ENCODE measurements at places on chromosomes 7 and 10.

DNA sequence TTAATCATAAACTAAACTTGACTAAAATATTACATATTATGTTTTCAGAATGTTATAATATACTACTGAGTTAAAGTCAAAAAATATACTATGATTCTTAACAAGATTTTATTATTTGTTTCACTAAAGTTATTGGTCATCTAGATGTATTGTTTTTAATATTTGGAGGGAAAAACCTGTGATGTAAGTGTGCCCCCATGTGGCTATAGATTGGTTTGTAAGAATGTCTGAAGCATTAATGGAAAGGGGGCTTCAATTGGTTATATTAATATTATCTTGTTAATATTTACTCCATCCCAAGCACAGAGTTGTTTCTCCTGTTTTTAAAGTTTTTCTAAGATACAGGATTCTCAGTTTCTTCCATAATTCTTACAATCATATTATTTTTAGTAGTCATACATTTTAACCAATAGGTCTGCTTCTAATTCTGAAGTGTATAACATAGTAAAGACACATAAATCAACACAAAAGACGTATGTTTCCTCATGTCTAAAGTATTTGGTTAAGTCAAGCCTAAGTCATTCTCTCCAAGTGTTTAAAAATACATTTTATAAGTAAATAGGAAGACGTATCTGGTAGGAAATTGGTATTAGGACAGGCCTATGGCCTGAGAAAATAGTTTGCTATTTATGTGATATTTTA lies 58.0 kb downstream of the GNAT3 start:
- no peak for DNase-seq

GRCh38 chr10:108788891-108789290 lies 1134.4 kb downstream of the XPNPEP1 start:
- DNase-seq, result no peak

GRCh38 chr7:36814311-36814710 lies 90.0 kb upstream of the AOAH start:
- no peak for DNase-seq

DNA sequence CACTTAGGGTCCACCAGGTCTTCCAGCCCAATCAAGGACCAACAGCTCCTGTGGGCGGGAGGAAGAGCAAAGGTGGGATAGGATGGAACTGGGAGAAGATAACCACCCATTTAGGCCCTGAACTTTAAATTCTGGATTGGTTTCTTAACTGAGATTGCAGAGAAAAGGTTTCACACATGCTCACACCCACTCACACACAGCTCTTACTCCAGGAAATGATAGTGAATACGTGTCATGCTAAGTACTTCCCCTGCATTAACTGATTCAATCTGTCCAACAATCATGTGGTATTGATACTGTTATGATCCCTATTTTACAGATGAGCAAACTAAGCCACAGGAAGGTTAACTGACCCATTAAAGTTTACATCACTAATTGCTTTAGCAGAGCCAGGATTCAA lies 4.6 kb upstream of the CYP3A4 start:
- no peak for DNase-seq

DNA sequence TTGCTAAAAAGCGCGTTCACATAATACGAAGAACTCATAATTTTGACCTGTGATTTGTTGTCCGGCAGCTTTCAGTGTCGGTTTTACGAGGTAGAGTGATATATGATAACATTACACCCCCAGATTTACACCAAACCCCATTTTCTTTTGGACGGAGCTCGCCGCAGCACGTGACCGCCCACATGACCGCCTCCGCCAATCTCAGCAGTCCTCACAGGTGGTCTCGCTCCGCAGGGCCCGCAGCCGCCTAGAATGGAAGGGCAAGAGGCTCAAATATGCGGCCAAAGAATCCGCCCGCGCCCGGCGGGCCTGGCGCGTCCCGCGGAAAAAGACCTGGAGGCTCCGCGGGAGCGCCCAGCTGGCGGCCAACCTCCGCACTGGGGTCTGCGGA lies at the start of gene HOXA7:
Gene HOXA7, minus strand, starts transcription at position 168 of the 391 bp plus-strand sequence. Its CDS starts 130 bp downstream, at position 38.
- no peak for DNase-seq

- DNase-seq, result peak; percentile 7
These were observed at the start of gene PTPRN2 for GRCh38 chr7:158587162-158588084. TSS of gene PTPRN2 (minus strand) at chr7:158587823.

GRCh38 chr10:94105226-94105625 lies 111.5 kb downstream of the PLCE1 start:
- no peak for DNase-seq

DNA sequence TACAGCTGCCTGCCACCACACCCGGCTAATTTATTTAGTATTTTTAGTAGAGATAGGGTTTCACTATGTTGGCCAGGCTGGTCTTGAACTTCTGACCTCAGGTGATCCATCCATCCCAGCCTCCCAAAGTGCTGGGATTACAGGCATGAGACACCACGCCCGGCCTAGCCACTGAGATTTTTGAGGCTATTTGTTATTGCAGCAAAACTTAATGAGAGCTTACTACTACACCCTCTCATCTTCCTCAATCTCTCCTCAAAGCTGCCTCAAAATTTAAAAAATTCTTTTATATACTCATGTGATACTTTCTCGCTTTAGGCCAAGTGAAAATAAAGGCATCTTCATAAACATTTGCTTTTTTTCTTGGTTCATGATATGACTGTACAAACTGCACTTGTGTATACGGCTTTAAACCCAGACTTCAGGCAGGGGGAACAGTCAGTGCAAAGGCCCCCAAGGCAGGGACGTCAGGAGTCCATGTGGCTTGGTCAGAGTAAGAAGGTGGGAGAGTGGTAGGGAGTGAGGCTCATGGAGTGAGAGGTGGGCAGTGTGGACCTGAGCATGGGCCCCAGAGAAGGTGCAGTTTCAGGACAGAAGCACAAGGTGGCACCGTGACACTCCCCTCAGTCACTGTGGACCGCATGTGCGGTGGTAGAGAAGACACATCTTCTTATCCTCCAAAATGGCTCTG lies 55.5 kb downstream of the SYPL1 start:
- peak; percentile 34 for DNase-seq

DNA sequence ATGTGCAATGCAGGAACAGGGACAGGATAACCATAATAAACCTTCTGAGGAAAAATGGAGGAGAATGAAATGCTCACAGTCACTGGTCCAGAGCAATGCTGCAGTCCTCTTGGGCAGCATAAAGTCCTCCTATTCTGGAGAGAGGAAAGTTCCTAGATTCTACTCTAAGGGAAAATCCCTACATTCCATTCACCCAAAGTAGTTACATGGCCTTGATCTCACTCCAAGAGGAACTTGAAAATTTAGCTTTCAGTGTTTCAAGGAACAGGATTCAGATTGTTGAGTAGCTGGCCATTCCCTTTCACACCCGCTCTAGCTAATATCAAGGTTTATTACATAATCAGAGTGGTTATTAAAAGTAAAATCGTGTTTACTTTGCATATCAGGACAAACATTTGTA lies 168.3 kb downstream of the CHRM2 start:
- DNase-seq, result no peak

DNA sequence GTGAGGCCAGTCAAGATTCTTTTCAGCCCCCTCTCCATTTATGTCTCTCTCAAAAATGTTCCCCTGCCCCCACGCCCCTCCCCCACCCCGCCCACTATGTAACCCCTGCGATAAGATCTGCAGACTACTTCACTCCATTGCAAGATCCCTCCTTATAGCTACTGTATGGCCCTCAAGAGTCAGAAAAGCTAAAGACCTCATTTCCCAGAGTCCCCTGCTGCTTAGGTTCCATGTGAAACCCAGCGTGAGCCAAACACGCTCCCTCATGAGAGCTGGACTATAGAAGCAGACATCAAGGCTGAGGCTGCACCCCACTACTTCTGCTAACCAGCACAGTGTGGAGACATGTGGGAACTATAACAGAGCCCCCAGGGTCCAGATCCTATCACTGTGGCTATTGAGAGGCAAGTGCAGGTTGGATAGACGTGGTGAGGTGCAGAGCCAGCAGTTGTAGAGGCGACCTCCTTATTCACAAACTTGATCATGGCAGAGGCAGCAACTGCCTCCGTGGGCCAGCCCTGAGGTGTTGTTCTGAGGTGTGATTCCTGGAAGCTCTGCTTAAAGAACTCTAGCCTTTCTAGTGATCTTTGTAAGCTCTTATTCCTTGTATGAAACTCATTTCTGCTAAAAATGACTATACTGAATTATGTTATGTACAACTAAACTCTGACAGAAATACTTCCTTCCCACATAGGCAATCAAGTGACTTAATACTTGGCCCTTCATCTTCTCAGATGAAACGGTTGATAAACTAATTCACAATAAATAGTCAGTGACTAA lies 117.0 kb upstream of the ARID5B start:
- no peak for DNase-seq

DNA sequence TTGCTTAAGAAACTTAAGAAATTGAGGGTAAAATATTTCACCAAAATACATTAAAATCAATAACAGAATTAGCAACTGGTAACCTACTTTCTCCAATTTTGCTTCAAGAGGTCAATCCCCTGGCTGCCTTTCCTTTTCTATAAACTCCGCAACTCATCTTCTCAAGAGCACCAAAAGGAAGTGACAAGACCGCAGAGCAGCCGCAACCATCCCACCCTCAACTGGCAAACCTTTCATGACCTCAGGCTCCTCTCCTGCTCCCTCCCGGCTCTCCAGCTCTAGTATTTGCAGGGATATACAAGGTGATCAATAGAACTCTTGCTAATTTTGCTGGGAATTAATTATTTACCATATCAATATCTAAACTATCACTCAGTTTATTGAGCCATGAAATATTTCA lies 88.9 kb downstream of the ATE1 start:
- no peak for DNase-seq

GRCh38 chr10:103192089-103192450 lies 1.0 kb downstream of the NT5C2 start:
- no peak for DNase-seq

DNA sequence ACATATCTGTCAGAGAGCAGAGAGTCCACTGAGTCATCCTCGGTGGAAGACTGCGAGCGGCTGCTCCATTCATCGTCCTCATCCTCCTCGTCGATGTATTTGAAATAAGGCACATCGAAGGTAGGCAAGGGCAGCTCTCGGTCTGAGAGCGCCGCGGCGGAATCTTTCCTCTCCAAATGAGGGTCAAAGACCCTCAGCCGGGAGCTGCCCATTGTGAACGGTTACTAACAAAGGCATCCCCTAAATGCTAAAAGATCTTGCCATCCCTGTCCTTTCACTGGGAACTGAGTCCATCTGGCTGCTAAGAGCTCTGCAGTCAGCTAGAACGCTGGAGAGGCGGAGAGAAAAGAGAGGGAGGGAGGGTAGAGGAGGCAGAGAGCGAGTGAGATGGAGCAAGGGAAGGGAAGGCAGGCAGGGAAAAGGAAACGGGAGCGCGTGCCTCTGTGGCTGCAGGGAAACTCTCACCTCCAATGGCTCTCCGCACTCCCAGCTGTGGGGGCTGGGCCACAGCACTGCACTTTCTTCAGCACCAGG lies 163.4 kb downstream of the RAPGEF5 start:
- no peak for DNase-seq

- DNase-seq, result no peak
These were observed 114.2 kb downstream of the EGFR start for GRCh38 chr7:55132890-55133551.

DNA sequence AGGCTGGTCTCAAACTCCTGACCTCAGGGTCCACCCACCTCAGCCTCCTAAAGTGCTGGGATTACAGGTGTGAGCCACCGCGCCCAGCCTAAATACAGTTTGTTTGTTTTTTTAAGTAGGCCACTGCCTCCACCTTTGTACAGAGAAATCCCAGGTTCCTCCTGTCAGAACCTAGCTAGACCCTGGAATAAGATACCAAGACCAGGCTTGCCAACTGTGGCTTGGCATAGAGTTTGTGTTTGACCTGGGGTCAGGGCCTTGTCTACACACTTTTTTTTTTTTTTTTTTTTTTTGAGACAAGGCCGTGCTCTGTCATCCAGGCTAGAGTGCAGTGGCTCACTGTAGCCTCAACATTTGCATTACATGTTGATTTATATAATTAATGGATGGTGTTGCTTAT lies 34.3 kb upstream of the DNAH11 start:
- no peak for DNase-seq

GRCh38 chr10:29517352-29517923 lies 117.3 kb downstream of the SVIL start:
- no peak for DNase-seq

DNA sequence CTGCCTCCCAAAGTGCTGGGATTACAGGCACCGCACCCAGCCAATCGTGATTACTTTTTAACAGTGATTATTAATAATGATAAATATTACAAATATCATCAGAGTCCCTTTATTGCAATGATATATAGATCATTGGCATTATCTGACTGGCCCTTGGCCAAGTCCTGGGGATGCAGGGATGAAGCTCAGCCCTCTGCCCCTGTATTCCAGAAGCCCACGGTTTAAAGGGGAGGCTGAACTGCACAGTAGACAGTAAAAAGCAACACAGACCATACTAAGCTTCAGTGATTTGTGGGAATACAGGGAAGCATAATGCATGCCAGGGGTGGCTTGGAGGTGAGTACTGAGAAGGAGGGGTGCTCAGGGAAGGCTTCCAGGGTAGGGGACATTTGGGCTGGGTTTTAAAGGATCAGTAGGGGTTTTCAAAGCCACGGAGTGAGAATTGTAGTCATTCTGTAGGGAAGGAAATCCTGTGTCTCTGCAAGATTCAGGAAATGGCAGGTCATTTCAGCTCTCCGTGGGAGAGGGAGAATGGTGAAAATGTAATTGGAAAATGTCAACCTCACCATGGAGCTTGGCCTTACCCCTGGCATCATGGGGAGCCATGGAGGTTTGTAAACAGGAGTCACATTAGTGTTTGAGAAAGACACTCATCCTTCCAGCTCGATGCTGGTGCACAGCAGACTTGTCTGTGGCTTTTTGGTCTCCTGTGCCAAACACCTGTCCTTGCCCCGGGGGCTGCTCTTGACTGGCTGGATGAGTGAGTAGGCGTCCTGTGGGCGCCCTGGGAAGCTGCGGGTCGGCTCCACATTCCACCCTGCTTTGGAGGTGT lies 8.8 kb downstream of the ADAMTS14 start:
- DNase-seq, result no peak

- no peak for DNase-seq
These were observed 108.7 kb upstream of the INSIG1 start for GRCh38 chr7:155188821-155189581.

- DNase-seq, result no peak
These were observed 65.6 kb upstream of the ADO start for GRCh38 chr10:62738916-62739315.

DNA sequence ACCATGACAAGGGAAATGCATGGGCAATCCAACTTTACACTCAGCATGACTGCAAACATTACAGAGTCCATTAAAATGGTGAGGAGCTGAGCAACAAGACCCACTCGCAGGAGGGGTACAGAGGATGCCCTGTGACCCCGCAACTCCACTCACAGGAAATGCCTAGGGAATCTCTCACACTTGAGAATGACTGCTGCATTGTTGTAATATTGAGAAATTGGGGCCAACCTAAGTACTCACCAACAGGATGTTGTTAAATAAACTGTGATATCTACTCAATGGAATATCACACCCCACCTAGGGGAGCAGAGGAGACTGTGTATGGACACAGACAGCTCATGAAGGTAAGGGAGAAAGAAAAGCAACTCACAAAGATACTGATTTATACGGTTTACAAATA lies 53.4 kb upstream of the CAMK2B start:
- DNase-seq, result no peak

- no peak for DNase-seq
These were observed 2.9 kb upstream of the FGL2 start for GRCh38 chr7:77202481-77202976.

GRCh38 chr7:25680636-25681035 lies 452.4 kb upstream of the NPVF start:
- no peak for DNase-seq

GRCh38 chr10:106296750-106297392 lies 867.6 kb downstream of the SORCS1 start:
- DNase-seq, result no peak

GRCh38 chr7:11750191-11750590 lies 81.8 kb downstream of the THSD7A start:
- DNase-seq, result no peak
